Lower lobe of right lung (tissue), 2 donors: ENCODE measurements at places on chromosomes 7 and 10. TPM values are rescaled to one million over a fixed set of nuclear protein-coding genes. Genes with fewer than 3 reads are reported as not detected.

Gene NXPH1
- not detected for total RNA-seq

DNA sequence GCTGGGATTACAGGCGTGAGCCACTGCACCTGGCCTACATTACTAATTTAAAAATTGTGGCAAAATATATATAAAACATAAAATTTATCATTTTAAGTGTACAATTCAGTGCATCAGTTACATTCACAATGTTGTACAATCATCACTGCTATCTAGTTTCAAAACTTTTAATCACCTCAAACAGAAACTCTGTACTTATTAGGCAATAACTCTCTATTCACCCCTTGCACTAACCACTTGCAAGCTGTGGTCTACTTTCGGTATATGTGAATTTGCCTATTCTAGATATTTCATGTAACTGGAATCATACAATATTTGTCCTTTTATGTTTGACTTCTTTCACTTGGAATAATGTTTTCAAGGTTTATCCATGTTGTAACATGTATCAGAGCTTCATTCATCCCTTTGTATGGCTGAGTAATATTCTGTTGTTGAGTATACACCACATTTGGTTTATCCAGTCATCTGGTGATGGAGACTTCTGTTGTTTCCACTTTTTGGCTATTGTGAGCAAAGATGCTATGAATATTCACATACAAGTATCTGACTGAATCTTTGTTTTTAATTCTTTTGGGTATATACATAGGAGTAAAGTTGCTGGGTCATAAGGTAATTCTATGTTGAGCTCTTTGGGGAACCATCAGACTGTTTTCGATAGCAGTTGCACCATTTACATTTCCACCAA, 14.3 kb upstream of the ELOVL3 start:
- no peak for DNase-seq

DNA sequence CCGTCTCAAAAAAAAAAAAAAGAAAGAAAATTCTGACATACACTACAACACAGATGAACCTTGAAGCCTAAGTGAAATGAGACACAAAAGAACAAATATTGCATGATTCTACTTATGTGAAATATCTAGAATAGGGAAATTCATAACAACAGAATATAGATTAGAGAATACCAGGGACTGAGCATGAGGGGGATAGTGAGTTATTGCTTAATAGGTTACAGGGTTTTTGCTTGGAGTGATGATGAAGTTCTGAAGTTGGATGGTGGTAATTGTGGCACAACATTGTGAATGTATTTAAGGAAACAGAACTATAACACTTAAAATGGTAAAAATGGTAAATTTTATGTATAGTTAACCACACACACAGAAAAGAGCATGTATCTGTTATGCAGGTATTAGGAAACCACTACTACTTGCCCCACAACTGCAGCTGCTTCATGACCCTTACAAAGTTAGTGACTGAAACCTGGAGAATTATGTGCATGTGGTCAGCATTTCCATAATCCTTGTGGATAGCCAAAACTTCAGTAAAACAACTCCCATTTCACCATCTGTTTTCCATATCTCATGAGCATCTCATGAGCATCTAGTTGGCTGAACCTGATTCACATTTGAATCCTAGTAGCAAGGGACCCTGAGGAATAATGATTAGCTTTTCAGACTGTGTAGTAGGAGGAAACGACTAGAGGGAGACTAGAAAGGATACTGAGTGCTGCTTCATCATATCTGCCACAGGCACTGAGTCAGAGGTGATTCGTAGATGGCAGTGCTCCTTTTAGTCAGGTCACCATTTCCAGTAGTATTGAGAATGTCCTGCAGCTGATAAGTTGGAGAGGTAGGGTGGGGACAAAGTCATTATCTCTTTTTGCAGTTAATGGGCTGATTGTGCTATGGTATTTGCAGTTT, 26.3 kb downstream of the SAMD8 start:
- DNase-seq = no peak

DNA sequence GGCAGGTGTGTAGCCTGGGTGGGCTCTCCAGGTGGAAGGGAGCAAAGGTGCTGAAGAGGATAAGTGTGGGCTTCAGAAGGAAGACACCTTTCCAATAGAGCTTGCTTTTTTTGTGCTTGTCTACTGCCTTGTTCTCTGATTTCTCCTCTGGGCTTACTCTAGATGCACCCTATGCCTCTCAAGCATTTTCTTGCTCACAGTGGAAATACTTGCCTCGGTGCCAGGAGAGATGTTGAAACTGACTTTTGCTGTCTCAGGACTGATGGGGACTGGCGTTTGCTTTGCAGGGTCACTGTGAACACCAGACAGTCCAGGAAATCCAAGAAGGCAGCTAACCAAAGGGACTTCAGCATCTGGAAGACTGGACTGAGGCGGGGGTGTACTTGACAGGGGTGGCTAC, 187.9 kb downstream of the SNX10 start:
- DNase-seq = no peak

DNA sequence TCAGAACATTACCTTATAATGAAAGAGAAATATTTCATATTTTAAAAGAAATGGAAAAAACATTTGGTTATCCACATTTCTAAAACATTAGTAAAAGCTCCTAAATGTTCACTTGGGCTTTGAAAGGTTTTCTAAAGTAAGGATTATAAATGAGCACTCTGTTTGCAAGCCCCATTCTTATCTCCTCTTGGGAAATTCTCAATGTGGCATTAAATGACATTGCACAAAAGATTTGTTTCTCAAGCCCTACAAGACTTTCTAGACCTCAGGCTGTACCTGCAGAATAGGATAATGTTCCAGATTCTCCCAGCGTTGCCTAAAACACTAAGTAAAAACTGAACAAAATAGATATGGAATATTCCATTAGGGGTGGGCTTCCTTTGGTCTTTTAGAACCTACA, 658.0 kb upstream of the FOXK1 start:
- DNase-seq = no peak

DNA sequence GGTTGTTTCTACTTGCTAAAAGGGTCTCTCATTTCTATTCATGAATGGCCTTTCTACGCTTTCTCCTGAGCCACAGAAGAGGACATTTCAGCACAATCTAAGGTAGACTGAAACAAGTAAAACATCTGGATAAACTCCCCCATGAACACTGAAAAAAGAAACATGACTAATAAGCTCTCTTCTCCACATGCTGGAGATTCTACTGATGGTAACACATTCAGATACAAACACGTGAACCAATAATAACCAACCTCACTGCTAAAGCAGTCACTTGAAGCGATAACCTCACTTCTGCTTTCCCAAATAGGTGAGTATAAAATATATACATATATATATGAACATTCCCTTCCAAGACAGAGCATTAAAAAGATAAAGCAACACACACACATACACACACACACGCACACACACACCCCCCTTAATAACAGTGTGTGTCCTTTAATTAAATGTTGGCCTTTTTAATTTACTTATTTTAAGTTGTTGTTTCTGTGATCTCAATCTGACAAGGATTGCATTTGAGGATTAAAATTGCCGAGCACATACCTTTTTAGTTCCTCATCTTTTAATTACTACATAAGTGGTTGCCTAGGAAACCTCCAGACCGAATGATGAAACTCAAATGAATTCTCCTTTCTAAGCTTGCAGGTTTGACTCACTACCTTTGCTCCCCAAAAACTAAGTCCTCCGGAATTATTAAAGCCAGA, 292.4 kb upstream of the KLF14 start:
- DNase-seq = no peak
